Breast epithelium (tissue), 4 donors: ENCODE measurements at places on chromosomes 6 and 20. TPM values are rescaled to one million over a fixed set of nuclear protein-coding genes. Genes with fewer than 3 reads are reported as not detected.

- DNase-seq = no peak
Measured at GRCh38 chr20:49385465-49385864, 97.0 kb downstream of the KCNB1 start.

- no peak for DNase-seq
Measured at GRCh38 chr20:33674294-33675135, at the start of gene NECAB3. NECAB3 (minus strand) TSS chr20:33674428; CDS start chr20:33674352, 76 bp downstream.

DNA sequence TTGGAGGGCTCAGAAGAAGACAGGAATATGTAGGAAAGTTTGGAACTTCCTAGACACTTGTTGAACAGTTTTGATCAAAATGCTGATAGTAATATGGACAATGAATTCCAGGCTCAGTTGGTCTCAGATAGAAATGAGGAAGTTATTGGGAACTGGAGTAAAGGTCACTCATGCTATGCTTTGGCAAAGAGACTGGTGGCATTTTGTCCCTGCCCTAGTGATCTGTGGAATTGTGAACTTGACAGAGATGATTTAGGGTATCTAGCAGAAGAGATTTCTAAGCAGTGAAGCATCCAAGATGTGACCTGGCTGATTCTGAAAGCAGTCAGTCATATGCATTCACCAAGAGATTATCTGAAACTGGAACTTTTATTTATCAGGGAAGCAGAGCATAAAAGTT, 45.1 kb downstream of the FRK start:
- no peak for DNase-seq

DNA sequence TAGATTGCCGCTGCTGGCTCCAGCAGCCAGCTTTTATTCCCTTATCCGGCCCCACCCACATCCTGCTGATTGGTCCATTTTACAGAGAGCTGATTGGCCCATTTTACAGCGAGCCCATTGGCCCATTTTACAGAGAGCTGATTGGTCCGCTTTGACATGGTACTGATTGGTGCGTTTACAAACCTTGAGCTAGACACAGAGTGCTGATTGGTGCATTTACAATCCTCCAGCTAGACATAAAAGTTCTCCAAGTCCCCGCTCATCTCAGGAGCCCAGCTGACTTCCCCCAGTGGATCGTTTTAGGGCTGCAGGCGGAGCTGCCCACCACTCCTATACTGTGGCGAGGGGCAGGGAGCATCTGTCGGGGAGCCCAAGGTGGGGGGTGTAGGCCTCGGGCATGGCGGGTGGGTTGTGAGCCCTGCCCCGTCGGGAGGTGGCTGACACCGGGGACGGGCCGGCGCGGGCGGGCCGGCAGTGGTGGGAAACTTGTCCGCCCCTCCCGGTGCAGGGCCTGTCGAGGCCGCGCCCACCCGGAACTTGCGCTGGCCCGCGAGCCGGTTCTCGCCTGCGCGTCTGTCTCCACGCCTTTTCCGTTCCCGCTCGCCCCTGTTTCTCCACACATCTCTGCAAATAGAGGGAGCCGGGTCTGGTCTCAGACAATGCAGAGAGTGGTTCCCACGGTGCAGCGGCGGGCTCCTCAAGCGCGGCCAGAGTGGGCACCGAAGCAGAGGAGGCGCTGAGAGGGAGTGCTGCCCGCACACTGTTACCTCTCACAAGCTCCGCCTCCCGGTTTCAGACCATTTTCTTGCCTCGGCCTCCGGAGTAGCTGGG, 86.1 kb upstream of the STMND1 start:
- no peak for DNase-seq

GRCh38 chr6:82875573-82876185, 190.0 kb downstream of the UBE3D start:
- DNase-seq = no peak

GRCh38 chr6:4941782-4942672, 61.8 kb downstream of the RPP40 start:
- peak; percentile 32 for DNase-seq

GRCh38 chr6:143601504-143601903, 76.3 kb upstream of the PHACTR2 start:
- DNase-seq = no peak

DNA sequence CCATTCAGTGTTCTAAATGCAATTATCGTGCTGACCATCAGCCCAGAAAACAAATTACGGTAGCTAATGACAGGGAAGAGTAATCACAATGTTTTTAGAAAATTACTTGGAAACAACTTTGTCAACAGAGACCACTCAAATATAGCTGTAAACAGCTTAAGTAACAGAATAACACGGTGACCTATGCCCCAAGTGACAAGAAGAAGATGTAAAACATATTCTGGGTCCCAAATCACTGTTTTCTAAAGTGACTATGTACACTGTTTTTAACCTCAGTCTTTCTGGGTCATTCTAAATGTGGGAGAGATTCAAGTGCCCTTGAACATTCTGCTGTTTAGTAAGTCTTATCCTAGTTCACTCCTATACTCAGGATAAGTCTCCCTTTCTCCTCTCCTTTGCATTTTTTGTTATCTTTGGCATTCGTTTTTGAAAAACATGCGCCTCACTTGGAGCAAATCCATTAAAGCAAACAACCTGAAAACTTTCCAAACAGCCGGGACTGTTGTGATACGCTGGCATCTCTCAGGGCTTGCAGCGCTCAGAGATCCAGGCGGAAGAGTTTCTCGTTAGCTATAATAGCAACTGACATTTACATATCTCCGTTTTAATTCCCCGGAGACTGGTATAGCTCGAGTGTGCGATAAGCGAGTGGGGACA, 114.5 kb upstream of the SOX4 start:
- DNase-seq = no peak

DNA sequence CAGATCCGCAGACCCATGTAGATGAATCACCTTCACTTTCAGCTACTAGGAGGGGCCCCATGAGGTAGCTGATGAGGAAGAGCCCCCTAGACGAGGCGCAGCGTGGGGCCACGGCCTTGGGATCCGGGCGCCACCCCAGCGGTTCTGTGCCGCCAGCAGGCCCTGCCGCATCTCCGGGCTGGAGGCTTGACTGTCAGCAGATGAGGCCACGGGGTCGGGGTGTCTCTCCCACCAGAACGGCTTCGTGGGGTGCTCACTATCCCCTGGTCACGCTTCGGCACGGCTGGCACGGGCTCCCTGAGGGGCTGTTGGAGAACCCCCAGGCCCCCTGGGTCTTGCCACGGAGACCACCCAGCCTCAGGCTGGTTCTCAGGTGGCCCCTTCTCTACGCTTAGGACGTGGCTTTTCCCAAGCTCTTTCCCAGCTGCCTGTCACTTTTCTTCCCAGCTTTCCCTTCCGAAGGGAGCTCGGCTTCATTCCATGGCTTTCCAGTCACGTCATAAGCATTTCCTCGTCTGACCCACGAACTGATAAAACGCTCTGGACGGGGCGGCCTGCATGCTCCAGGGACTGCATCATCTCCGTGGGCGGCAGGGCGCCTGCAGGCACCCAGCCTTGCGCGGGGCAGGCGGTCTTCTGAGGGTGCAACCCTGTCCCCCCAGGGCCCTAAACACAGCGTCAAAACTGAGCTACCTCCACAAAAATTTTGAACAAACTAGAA, 85.9 kb downstream of the THBS2 start:
- no peak for DNase-seq

GRCh38 chr20:16284385-16285100, 288.7 kb downstream of the KIF16B start:
- no peak for DNase-seq

DNA sequence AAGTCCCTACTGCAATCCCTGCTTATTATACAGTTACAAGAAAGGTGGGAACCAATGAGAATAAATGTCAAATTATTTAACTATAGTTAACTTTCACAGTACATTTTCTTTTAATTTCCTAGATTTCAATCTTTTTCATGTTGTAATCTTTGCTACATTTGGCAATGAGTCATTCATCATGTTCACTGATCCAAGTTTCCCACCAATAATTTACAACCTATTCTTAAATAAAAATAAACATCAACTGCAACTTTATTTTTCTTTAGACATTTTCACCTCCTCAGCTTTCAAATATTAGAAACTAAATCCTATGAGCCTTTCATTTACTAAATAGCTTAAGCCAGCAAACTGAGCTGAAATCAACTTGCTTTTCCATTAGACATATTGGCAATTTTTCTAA, 541.3 kb upstream of the BTBD3 start:
- no peak for DNase-seq

DNA sequence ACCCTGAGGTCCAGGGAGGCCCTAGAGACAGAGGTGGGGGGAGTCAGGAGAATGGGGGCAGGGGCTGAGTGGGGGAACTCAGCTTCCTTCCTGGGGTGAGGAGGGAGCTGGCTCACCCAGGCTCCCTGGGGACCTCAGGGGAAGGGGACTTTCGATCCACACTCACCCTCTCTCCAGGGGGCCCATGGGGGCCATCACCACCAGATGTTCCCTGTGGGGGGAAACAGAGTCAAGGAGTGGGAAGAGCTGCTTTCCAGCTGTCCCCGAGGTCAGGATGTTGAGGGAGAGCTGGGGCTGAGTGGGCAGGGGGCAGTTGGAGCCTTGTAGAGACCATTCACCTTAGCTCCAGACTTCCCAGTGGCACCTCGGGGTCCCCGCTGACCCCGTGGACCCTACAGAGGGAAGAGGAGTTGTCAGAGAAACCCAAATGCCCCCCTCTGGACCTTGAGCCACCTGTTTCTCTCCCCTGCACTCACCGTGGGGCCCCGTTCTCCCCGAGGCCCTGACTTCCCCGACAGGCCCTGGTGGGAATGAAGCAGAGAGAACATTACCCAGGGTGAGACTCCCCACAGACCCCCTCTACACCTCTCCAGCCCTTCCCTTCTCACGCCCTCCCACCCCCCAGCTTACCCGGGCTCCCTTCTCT, 18.6 kb downstream of the COL11A2 start:
- DNase-seq = no peak

DNA sequence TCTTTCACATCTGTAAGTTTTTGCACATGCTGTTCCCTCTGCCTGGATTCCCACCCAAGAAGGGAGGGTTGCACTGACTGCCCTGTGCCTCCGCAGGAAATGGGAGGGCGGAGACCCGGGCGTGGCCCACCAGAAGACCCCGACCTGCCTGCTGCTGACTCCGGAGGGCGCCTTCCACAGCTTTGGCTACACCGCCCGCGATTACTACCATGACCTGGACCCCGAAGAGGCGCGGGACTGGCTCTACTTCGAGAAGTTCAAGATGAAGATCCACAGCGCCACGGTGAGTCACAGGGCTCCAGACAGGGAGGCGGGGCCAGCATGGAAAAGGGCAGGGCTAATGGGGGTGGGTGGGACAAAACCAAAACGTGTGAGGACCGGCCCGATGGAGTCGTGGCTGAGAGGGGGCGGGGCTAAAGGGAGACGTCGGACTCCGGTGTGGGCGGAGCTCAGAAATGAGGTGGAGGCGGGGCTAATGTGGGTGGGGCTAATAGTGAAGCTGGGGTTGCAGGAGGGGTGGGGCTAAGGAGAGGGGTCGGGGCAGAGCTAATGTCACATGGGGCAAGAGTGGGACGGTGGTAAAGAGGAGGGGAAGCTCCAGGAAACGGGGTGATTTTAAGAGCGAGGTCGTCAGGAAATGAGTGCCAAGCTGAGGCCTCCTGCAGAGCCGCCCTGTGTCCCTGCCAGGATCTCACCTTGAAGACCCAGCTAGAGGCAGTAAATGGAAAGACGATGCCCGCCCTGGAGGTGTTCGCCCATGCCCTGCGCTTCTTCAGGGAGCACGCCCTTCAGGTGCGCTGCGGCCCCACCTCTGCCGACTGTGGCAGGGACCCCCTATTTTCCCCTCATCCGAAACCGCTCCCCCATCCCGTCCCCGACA, 12.6 kb downstream of the HSPA12B start:
- no peak for DNase-seq

Gene RIPOR3
- total RNA-seq = 35.5 TPM

Gene MLIP
- not detected for total RNA-seq

Gene PLCB4
- 9.4 TPM for total RNA-seq
